Stimulated activated CD8-positive, alpha-beta memory T cell treated with anti-CD3 and anti-CD28 coated beads, Interleukin-12 subunit alpha, Interleukin-12 subunit beta, amount 100 ng/mL, for 1 hour (primary cell): ENCODE measurements at places on chromosomes 11 and 22.

- DNase-seq, result no peak
Observed at GRCh38 chr11:103434073-103434411, 324.8 kb downstream of the DYNC2H1 start.

GRCh38 chr11:11611381-11611780, 10.4 kb downstream of the GALNT18 start:
- DNase-seq, result no peak

DNA sequence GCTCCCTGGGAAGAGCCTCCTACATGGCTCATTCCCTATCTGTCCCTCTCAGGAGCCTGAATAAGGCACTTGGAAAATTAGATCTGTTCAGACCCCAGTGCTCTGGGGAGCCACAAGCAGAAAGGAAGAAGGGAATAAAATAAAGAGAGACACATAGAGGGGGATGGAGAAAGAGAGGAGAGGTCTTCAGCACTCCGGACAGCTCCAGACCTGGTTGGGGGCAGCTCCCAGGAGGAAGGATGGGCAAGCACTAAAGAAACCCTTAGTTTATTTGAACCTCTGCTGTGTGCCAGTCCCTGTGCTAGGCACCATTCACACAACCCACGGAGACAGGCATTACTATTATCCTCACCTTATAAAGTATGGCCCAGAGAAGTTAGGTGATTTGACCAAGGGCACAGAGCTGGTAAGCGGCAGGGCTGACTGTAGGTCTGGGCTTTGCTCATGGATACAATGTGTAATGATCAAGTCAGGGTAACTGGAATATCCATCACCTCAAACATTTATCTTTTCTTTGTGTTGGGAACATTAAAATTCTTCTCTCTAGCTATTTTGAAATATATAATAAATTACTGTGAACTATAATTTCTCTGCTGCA, 53.7 kb upstream of the LRRC32 start:
- no peak for DNase-seq

DNA sequence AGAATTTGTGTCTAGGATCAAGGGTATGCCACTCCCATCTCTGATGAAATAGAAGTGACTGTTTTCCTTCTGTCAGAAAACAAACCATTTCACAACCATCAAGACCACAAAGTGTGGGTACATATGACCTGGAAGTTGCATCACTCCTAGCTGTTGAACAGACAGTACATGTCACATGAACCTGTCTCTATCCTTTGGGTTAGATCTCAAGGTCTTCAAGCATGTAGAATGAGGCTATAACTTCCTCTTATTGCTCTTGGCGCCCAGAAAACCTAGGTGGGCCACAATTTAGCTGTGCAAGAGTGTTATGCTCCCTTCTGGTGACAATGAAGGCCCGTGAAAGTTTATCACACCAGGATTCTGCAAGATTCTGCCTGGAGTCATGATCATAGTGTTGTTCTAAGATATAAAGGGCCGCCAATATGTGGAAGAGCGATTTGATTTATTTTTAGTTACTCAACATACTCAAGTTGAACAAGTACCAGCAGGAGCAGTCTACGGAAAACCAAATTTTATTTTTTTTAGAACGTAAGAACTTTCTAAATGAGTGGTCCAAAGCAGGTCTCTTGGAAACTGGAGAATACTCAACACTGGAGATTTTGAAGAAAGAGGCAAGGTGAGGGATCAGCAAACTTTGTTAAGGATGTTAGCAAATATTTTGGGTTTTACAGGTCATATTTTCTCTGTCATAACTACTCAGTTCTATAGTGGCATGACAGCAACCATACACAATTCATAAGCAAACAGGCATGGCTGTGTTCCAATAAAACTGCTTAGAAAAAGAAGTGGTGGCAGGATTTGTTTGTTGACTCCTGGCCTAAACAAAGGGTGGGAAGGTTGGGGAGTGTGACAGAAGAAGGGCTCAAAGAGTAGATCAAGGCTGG, 101.8 kb downstream of the USP35 start:
- DNase-seq, result no peak

DNA sequence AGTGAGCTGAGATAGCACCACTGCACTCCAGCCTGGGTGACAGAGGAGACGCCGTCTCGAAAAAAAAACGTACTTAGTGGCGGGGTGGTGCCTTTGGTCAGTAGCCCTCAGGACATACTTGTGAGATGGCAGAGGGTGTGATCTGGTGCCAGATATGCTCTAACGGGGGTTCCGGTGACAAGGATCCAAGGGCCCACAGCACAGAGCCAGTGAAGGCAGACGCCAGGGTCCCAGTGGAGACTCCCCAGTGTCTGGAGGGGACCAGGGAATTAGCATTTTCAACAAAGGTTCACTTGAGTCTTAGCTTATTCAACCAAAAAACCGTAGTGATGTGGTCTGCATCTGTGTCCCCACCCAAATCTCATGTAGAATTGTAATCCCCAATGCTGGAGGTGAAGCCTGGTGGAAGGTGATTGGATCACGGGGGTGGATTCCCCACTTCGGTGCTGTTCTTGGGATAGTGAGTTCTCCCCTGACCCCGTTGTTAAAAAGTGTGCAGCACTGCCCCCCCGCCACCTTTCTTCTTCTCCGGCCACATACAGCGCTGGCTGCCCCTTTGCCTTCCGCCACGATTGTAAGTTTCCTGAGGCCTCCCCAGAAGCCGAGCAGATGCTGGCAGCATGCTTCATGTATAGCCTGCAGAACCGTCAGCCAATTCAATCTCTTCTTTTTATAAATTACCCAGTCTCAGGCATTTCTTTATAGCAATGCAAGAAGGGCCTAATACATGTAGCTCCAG, 26.6 kb upstream of the OSBPL5 start:
- DNase-seq, result no peak

- no peak for DNase-seq
Observed at GRCh38 chr11:90997241-90997640, 774.4 kb upstream of the CHORDC1 start.

GRCh38 chr11:23099256-23099655, 239.0 kb upstream of the CCDC179 start:
- DNase-seq, result no peak

GRCh38 chr11:119204066-119204465, 2.1 kb upstream of the CBL start:
- DNase-seq, result no peak

- no peak for DNase-seq
Observed at GRCh38 chr22:40660730-40661129, 18.6 kb upstream of the MCHR1 start.

- DNase-seq, result no peak
Observed at GRCh38 chr11:122287401-122287800, 171.4 kb upstream of the BLID start.

GRCh38 chr22:27175974-27176373, 518.6 kb downstream of the MIAT start:
- DNase-seq, result no peak
